ENCODE measurements at places on chromosomes 12 and 14. TPM values are rescaled to one million over a fixed set of nuclear protein-coding genes. Genes with fewer than 3 reads are reported as not detected.

DNA sequence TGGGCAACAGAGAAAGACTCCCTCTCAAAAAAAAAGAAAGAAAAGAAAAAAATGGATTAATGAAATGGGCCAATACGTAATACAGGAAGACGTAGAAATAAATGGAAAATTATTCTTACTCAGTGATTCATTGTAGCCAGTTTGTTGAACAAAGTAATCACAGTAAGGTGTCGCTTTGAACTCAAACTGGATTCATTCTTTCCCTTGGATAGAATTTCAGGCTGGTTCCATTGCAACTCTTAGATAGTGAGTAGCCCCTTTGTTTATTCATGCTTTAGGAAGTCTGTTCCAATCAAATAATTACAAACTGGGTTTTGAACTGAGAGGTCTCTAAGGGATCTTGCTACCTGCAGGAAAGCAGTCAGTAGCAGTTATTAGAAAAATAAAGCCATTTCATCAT is 42.3 kb upstream of the PAPOLA start:
- DNase-seq = no peak

DNA sequence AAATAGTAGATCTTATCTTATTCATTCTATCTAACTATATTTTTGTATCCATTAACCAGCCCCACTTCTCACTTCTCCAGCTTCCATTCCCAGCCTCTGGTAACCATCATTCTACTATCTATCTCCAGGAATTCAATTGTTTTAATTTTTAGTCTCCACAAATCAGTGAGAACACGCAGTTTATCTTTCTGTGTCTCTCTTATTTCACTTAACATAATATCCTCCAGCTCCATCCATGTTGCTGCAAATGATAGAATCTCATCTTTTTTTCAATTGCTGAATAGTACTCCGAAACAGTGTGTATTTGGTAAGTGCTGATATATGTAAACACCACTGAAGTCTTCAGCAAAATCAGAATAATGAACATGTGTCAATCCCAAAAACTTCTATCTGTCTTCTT is 587.2 kb upstream of the ATP2B1 start:
- DNase-seq = no peak

OR4K5 gene
- total RNA-seq = not detected

GRCh38 chr12:124566997-124567672 is at the start of gene NCOR2:
Gene NCOR2 (minus strand): TSS chr12:124567612. CDS start chr12:124495251, 72,361 bp downstream.
- DNase-seq = no peak

DNA sequence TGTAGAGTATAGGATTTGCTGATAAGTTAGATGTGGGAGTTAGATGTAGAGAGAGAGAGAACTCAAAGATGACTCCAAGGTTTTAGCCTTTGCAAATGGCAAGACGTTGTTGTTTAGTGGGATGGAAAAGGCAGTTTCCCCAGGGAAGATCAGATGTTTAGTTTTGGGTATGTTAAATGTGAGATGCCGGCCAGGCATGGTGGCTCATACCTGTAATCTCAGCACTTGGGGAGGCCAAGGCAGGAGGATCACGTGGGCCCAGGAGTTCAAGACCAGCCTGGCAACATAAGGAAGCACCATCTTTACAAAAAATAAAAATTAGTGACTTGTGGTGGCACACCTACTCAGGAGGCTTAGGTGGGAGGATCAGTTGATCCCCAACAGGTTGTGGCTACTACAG is 33.5 kb downstream of the SCFD1 start:
- DNase-seq = no peak

GRCh38 chr12:44771485-44772021 is 104.6 kb downstream of the NELL2 start:
- DNase-seq = no peak

GRCh38 chr12:89348894-89349699 is 3.2 kb downstream of the DUSP6 start:
- DNase-seq = no peak

- DNase-seq = no peak
Measured at GRCh38 chr14:35301735-35302528, 9.8 kb downstream of the PSMA6 start.

All from Peyer's patch (tissue), 4 donors.